ENCODE measurements at places on chromosomes 7 and 10.

- DNase-seq = no peak
Observed at GRCh38 chr7:115094163-115094562, 172.3 kb downstream of the MDFIC start.

DNA sequence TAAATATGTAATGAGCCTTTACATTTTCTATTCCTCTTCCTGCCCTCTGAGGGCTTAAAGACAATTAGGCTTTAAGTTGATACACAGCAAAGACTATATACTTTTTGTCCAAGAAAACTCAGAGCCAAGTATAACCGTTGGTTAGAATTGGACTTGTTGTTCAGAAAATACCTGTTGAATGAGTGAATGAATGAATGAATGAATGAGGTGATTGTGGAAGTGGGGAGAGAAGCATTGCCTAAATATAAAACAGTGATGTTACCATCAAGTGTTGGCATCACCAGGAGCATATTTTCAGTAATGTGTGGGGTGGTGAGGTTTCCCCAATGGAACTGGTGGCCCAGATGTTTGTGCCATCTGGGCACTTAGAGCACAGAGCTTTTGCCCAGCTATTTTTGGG, 106.9 kb downstream of the AOAH start:
- no peak for DNase-seq

GRCh38 chr10:42638821-42639270, 476 bp upstream of the ZNF33B start:
- no peak for DNase-seq

DNA sequence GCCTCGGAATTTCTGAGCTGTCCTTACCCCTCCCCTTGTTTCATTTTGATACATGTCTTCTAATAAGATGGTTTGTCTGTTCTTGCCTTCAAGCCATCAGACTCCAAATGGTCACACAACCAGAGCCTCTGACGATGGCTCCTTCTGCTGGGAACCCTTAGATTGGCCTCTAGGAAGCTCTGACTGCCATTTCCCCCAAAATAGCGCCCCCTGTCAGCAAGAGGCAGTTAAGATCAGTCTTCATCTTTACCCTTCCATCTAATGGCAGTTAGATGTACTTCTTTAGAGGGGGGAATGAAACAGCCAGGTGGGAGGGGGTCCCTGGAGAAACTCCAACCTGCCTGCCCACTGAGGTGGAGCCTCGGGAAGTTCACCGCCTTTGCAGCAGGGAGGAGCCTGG, 85.8 kb upstream of the GPR22 start:
- DNase-seq = peak; percentile 39

- no peak for DNase-seq
Observed at GRCh38 chr7:112021379-112022044, 184.7 kb downstream of the DOCK4 start.

DNA sequence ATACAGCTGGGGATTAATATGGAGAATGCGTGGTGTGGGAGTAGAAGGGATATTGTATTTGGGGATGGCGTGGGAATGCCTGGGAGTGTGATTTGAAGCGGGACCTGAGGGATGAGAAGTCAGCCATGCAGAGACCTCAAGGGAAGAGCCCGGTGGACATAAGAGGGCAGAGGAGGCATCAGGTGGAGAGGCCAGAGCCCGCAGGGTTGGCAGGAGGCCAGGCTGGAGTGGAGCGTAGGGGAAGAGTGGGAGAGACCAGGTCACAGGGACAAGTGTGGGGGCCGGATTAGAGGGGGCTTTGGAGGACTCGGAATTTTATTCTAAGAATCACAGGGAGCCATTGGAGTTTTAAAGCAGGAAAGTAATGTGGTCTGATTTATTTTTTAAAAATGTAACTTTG, 2.0 kb downstream of the NDUFB2 start:
- no peak for DNase-seq

- DNase-seq = no peak
Observed at GRCh38 chr10:110042181-110042580, 34.4 kb downstream of the ADD3 start.

DNA sequence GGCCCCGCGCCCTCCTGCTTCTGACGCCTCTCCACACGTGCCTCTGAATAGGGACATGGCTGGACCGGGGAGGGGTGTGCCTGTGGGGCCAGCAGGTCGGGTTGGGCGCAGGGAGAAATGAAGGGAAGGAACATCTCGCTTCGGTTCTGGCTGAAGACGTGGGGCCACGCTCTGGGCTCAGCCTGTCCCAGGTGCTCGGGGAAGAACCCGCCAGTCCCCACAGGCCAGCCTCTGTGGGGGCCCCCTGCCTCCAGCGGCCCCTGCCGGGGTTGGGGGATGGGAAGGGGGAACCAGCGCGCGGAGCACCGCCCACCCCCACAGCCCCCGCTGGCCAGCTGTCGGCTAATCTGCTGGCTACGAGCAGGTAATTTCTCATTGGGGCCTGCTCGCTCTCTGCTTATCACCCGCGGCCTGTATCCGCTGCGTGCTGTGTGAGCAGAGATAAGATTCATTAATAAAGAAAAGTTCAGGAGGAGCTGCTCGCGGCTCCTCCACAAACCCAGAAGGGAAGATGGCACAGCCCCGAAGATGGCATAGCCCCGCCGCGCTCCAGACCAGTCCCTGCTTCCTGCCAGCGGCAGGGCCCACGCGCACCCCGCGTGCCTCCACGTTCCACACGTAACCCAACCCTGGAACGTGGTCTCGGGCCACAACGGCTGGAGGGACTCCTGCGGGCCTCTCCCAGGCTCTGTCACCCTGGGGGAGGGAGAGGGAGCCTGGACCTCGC, 186.2 kb downstream of the ELFN1 start:
- no peak for DNase-seq

DNA sequence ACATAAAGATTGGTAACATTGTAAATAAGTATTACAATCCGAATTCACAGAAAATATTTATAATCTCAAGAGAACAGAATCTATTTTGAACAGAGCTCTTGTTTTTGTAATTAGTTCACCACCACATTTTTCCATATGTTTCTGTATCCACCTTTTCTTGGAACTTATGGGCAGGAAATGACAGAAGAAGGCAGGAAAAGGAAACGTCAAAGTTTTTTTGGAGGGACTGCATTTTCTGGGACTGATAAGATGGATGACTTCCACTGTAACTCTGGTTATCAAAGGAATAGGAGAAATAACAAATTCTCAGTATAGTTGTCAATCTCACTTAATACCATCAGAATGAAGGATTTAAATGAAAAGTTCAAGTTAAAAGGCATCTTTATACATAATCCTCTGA, 75.1 kb upstream of the SMNDC1 start:
- no peak for DNase-seq

DNA sequence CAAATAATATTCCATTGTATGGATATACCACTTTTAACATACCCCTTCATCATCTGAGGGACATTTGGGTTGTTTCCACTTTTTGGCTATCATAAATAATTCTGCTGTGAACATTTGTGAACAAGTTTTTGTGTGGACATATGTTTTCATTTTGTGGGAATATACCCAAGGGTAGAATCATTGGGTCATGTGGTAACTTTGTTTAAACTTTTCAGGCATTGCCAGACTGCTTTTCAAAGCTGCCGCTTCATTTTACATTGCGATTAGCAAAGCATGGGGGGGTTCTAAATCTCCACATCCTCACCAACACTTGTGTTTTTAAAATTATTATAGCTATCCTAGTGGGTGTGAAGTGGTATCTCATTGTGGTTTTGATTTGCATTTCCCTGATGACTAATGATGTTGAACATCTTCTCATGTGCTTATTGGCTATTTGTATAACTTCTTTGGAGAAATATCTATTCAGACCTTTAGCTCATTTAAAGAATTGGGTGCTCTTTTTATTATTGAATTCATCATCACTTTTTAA, 8.4 kb upstream of the HHEX start:
- no peak for DNase-seq

DNA sequence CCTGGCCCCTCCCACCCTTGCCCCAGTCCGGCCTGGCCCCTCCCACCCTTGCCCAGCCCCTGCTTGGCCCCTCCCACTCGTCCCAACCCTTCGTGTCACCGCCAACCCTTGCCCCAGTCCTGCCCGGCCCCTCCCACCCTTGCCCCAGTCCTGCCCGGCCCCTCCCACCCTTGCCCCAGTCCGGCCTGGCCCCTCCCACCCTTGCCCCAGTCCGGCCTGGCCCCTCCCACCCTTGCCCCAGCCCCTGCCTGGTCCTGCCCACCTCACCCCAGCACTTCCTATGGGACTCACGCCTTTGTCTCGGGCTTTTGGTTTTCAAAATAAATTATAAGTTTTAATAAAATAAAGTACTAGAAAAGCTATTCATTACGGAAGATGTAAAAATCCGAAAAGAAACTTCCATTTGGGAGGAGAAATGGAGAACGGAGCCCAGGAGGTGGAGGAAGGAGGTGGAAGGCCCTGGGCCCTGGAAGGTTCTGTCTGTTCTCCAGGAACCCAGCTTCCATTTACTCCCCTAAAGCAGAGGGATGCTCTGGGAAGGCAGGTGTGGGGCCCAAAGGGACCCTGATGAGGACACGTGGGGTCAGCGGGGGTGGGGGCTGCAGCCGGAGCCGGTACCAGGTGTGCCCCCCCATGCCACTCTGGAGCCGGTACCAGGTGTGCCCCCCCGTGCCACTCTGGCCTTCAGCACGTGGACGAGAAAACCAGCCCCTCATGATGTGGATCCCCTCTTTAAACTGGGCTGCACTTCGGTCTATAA, 52.2 kb downstream of the PWWP2B start:
- peak; percentile 54 for DNase-seq
